ENCODE measurements at places on chromosomes 6 and 20.

GRCh38 chr6:25217829-25218228 is 61.3 kb upstream of the CARMIL1 start:
- no peak for DNase-seq

- no peak for DNase-seq
Observed at GRCh38 chr20:17803765-17804164, 104.0 kb downstream of the BANF2 start.

- no peak for DNase-seq
Observed at GRCh38 chr20:64111841-64112641, 4.7 kb upstream of the NPBWR2 start.

- DNase-seq: no peak
Observed at GRCh38 chr6:17408081-17408480, 14.7 kb downstream of the CAP2 start.

- no peak for DNase-seq
Observed at GRCh38 chr20:16819483-16819882, 71.3 kb downstream of the OTOR start.

DNA sequence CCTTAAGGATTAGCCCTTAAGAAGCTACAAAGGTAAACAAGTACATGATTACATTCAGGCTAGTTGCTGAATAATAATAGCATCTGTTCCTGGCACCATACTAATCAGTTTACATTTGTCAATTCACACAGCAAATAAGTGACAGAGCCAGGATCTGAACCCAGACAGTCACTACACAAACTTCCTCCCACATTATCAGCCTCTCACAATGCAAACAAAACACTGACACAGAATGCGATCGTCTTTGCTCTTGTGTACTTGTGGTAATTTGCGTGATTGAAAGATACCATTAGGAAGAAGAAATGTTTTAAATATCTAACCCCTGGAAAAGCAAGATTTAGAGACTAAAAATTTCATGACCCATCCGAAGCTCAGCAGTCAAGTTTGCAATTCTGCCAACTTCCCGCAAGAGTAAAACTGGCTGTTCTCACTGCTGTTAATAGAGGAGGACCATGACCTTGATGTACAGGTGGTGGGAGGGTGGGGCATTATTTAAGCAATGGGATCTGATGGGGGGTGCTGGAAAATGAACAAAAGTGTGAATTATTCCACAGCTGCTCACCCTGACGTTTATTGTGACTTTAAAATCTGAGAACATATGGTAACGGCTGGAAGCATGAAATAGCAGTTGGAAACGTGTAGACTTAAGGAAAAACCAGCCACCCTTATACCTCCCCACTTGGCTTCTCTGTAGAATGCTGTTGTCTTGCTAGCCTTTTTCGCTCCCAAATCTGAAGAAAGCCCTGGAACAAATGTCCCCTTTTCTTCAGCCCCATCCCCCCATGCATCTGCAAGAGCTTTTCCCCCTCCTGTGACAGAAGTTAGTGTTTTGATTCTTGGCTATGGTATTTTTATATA is 95.3 kb upstream of the ARMC2 start:
- no peak for DNase-seq

- no peak for DNase-seq
Observed at GRCh38 chr20:24163506-24163905, 174.9 kb upstream of the GGTLC1 start.

- no peak for DNase-seq
Observed at GRCh38 chr20:46894579-46894958, at the start of gene EYA2. Gene EYA2, plus strand, starts transcription at chr20:46894843. Its CDS starts 95,168 bp downstream, at chr20:46990011.

- DNase-seq: no peak
Observed at GRCh38 chr6:123014835-123015234, 18.8 kb downstream of the CLVS2 start.

DNA sequence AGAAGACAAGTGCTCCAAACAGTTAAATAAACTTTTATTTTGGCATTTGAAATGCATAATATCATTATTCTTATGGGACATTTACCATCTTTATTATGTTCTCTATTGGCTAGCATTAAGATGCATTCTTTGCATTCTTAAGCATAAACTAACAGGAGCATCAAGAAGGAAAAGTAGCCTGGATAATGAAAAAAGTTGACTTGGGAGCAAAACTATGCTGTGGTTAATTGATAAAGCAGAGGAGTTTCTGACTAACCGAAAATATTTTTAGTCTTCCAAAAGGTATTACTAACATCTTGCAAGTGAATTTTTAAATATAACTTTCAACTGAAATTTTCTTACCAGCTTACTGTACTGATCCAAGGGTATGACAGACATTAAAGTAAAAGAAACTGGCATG is 140.3 kb downstream of the FLRT3 start:
- no peak for DNase-seq

DNA sequence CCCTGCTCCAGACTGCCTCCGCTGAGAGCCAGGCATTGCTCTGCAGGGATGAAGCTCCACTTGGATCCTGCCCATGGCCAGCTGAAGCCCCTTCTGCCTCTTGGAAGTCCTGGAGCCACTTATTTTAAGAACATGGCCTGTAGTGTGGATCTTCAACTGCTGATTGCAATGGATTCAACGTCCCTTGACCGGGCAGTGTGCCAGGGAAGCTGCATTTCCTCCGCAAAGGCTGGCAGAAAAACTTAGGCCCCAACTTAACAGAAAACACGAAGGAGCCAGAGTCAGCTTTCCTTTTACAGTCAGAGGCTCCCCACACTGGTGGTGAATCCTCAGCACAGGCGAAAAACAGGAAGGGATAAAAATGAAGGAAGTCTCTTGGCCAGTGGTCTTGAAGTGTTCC is 26.3 kb upstream of the FOXQ1 start:
- DNase-seq: no peak

DNA sequence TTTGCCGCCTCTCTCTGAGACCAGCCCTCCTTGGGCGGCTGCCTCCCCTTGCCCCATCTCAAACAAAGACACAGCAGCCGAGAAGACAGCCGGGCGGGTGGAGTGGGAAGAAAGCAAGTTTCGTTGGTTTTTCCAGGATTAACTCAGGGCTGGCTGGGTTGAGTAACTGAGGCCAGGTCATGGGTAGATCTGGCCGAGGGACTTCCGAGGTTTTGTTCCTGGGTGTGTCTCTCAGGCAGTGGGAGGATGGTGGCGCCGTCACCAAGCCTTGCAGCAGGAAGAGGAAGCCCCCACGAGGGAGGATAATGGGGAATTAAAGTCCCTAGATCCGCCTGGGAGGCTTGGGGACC is 167.2 kb downstream of the TTLL2 start:
- no peak for DNase-seq

DNA sequence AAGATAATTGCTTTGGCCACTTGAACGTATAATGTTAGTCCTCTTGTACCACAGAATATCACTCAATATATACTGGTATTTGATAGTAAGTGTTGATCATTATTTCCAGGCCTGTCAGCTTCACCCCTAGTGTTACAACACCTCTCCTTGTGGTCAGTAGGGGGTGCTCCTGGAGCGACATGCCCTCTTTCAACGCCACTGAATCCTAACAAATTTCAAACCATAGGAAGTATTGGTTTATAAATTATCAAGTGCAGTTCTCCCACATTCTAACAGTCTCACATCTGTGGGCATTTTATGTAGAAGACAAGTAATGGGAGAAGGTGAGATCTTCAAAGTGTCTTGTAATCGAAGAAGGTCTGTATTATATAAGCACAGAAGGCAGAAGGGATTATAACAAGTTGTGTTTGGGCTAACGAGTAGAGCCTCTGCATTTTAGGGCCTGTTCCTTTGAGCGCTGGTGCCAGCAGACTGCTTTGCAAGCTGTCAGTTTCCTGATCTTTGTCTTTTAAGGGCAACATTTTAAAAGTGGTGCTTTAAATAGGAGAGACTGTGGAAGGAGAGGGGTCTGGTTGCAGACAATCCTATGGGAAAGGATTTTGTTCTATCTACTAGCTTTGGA is 57.1 kb upstream of the CEP162 start:
- no peak for DNase-seq

DNA sequence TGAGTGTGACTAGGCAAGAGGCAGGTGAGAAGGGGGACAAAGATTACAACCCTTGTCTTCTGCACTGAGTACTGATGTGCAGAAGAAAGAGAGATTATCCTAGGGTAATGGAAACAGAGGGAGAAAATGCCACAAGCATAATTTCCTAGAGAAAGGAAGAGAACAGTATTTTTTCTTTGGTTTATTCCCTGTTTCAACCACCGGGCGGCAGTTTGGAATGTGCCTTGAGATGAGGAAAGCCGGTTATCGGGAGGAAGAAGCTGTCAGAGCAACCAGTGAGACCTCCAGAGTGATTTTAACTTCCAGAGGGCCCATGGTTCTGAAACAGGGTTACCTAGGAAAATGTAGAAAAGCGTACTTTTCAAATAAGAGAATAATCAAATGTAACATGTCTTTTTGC is 121.4 kb downstream of the REV3L start:
- no peak for DNase-seq

- DNase-seq: no peak
Observed at GRCh38 chr6:136582711-136583471, 32.7 kb upstream of the MAP7 start.

DNA sequence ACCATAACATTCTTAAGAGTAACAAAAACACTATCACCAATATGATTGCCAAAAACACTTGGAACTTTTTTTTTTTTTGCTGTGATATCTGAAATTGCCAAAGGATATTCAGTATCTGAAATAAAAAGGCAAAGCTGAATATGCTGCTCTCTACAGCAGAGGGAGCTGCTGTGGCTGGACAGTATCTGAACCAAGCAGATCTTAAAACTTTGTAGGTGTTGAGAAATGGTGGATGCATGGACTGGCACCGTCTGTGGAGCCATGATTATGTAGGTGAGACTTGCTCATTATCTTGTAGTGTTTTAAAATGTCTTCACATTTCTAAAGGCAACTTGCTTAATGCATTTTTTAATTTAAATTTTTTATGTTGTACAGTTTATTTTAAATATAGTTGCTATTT is 9.2 kb downstream of the PDCD2 start:
- DNase-seq: no peak

GRCh38 chr6:33895296-33895695 is 91.5 kb upstream of the MLN start:
- DNase-seq: no peak

- DNase-seq: no peak
Observed at GRCh38 chr20:59983076-59983475, 24.9 kb downstream of the CDH26 start.

GRCh38 chr6:52000064-52000463 is 87.3 kb downstream of the PKHD1 start:
- no peak for DNase-seq

- no peak for DNase-seq
Observed at GRCh38 chr20:15200147-15200565, 862.7 kb upstream of the FLRT3 start.

DNA sequence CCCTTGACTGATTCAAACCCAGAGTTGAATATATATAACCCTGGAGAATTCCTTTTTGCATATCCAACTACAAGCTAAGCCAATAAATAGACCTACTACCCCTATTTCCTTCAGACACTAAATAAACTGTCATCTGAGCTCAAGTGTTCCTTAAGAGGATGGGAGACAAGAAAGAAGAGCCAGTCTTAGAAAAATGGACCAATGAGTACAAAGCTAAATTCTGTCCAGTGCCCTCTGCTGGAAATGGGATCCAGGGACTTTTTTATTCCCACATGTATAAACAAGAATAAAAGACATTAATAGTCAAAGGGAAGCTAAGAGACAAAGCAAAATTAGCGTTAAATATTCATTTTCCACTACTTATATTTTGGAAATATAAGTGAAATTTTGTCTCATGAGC is 4.8 kb downstream of the PPP1R10 start:
- no peak for DNase-seq

- peak; percentile 73 for DNase-seq
Observed at GRCh38 chr20:46174469-46175126, 56.5 kb downstream of the CD40 start.

DNA sequence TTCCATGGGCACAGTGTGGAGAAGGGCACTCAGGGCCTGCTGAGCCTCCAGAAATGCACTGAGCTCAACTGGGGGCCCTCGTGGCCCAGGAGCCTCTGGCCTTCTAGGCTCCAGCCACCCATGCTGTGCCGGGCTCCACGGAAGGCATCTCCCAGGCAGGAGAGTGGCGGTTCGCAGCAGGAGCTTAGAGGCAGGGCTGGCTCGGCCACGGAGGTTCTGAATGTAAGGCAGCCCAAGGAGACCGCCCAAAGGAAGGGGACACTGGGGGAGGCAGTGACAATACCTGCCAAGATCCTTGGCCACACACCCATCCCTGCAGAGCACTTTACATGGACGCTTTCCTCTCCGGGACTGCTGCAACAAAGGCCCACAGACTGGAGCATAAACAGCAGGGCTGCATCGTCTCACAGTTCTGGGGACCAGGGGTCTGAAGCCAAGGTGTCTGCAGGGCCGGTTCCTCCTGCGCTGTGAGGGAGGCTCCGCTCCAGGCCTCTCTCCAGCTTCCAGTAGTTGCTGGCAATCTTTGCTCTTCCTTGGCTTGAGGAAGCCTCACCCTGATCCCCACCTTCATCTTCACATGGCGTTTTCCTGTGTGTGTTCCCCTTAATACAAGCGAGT is 128.2 kb upstream of the CDH4 start:
- no peak for DNase-seq

- no peak for DNase-seq
Observed at GRCh38 chr20:2089447-2089846, 12.2 kb upstream of the STK35 start.

- DNase-seq: no peak
Observed at GRCh38 chr6:35727231-35727934, 9.4 kb upstream of the ARMC12 start.

DNA sequence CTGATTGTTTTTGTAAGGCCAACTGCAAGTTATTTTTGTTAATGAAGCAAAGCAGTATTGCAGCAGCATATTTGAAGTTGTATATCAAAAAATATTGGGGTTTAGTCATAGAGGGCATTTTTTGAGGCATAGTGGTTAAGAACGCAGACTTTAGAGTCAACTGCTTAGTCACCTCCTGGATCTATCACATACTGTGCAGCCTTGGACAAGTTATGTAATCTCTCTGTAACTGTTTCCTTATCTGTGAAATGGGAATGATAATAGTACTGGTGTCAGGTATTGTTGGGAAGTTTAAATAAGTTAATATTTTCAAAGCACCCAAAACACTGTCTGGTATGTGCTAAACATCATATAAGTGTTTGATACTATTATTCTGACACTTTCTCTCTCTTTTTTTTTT is 27.2 kb upstream of the EFHC1 start:
- no peak for DNase-seq

GRCh38 chr20:35006531-35006971 is 50.9 kb downstream of the MYH7B start:
- DNase-seq: no peak

DNA sequence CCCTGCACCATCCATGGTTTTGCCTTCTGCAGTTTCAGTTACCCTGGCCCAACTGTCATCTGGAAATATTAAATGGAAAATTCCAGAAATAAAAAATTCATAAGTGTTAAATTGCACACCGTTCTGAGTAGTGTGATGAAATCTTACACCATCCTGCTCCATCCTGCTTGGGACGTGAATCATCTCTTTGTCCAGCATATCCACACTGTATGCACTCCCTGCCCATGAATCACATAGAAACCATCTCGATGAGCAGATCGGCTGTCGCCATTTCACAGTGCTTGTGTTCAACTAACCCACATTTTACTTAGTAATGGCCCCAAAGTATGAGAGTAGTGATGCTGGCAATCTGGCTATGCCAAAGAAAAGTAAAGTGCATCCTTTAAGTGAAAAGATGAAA is 105.9 kb upstream of the ID4 start:
- DNase-seq: no peak
